ENCODE measurements at places on chromosomes 7 and 10.

- DNase-seq: no peak
Measured at GRCh38 chr10:3763852-3764625, 21.0 kb downstream of the KLF6 start.

GRCh38 chr7:139691253-139691781 is 86.5 kb downstream of the HIPK2 start:
- DNase-seq: no peak

DNA sequence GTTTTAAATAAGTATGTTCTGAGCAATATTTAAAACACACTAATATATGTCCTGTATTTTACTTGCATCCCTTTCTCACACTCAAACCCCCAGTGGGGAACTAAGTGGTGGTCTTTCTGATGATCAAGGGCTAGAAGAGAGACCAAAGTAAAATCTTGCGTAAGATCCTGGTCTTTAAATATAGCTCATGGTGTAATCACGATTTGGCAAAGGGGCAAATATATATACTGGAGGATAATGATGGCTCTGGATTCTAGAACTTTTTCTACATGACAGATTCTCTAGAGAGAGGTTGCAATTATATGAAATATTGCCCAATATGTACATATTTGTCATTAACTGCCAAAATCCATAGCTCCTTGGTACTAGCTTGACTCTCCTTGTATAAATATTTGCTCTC is 438.3 kb downstream of the NXPH1 start:
- no peak for DNase-seq

DNA sequence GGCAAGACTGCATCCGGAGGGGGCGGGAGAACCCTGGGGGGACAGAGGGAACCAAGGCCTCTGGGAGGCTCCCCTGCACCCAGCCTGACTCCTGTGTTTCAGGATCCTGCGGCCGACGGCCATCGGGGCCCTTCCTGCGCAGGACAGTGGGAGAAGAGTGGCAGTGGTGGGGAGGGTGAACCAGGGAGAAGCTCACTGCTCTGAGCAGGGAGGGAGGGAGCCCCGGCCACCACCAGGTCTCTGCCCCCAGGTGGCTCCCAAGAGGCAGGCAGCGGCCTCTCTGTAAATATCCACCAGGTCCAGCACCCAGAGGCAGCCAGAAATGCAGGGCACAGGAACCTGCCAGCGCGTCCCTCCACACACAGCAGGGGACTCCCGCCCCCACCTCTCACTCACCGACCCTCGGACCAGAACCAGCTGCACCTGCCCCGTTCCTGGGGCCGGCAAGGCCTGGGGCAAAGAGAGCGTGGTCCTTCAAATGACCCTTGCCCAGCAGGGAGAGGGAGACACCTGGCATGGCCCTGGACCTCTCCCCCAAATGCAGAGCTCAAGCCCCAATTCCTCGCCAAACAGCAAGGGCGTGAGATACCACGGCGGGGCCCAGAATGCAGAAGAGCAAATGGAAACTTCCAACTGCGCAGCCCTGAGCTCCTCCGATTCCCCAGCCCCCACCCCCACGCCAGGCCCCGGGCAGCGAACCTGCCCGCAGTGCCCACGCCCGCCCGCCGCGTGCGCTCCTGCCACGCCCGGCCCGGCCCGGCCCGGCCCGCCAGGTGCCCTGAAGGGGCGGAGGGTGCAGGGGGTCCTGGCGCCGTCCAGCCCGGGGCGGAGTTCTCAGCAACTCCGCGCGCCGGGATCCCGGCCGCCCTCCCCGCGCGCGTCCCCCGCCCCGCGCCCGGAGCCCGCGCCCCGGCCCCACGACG is 805 bp downstream of the RASGEF1A start:
- no peak for DNase-seq

DNA sequence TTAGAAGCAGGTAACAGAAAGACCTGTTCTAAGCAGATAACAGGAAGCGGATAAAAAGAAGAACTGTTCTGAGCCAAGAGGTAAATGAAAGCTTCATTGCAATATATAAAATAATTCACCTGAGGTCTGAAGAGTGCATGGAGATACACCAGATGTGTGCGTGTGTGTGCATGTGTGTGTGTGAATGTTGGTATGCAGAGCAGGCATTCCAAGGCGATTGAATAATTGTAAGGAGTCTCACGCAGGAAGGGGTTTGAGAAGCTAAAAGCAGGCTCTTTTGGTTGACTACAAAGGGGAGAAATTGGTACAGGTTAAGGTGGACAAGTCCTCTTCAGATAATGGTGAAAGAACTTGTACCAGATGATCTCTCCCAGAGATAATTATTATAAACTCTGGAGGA is 450.6 kb downstream of the DNAJB9 start:
- DNase-seq: no peak

GRCh38 chr7:105851064-105851463 is 25.3 kb downstream of the ATXN7L1 start:
- no peak for DNase-seq
